ENCODE measurements at places on chromosomes 16 and 17. TPM values are rescaled to one million over a fixed set of nuclear protein-coding genes. Genes with fewer than 3 reads are reported as not detected.

CHRNE gene
- total RNA-seq: 0.25 TPM

TMED6 gene
- 6.4 TPM for total RNA-seq

KANSL1 gene
- total RNA-seq: 60.9 TPM

CDH3 gene
- not detected for total RNA-seq

TEKT5 gene
- total RNA-seq: not detected

MYCBPAP gene
- total RNA-seq: 0.36 TPM

KREMEN2 gene
- 1.2 TPM for total RNA-seq

DNA sequence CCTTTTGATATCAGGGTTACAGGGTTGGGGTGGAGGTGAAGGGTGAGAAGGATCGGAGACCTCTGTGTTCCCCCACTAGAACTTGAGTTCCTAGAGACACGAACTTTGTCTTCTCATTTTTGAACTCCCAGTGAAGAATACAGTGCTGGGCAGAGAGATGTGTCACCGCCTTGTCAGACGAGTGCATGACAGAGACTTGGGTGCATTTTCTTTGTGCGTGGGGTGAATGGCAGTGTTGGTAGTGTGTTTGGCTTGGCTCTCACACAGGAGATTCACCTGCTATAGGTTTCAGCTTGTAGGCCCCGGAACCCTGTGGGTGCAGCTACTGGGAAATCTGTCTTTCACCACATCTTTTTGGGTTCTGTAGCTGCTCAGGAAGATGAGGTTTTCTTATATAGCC lies 40.0 kb upstream of the CCR7 start:
- no peak overlapping the region for H3K27ac ChIP-seq
- no peaks in the 10 kb centered on the region for H3K36me3 ChIP-seq
- DNase-seq: no peak
- H3K4me3 ChIP-seq: no peak overlapping the region

GRCh38 chr16:11389631-11390565 lies 44.6 kb downstream of the RMI2 start:
- H3K27me3 ChIP-seq: peaks cover 51% of the 10 kb centered on the region
- H3K36me3 ChIP-seq: no peaks in the 10 kb centered on the region
- DNase-seq: no peak
- no peak overlapping the region for H3K4me3 ChIP-seq
- peaks cover 41% of the 10 kb centered on the region for H3K4me1 ChIP-seq
- no peak overlapping the region for H3K27ac ChIP-seq

DNA sequence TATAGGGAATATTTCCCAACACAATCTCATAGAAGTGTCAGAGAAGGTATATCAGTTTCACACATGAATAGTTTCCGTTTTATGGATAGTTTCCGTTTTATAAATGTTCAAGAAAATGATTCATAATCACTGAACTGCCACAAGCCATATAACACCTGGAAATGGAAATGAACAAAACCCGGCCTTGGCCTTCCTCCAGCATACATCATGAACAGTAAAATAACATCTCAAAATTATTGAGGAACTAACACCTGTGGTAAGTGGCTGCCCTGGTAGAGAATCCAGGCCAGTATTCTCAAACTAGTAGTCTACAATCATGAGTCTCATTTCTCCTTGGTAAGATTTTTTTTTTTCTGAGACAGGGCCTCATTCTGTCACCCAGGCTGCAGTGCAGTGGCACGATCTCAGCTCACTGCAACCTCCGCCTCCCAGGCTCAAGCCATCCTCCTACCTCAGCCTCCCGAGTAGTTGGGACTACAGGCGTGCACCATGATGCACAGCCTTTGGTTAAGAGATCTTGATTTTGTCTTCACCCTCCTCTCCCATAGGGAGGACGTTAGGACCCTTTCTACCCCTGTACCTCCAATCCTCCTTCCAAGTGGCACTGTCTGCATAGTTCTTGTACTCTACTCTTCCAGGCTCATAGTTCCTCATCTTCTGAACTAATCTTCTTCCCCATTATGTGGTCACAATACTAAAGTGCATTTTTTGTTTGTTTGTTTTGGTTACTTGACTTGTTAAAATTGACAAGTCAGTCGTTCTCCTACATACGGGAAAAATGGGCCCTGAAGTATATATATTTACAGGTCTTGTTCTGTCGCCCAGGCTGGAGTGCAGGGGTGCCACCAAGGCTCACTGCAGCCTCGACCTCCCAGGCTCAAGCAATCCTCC lies 15.0 kb upstream of the RGS9 start:
- peaks cover 2% of the 10 kb centered on the region for H3K27me3 ChIP-seq
- DNase-seq: no peak

GRCh38 chr16:83143788-83144187 lies 517.0 kb downstream of the CDH13 start:
- H3K4me1 ChIP-seq: no peaks in the 10 kb centered on the region
- no peaks in the 10 kb centered on the region for H3K36me3 ChIP-seq
- H3K27me3 ChIP-seq: no peaks in the 10 kb centered on the region
- DNase-seq: peak; percentile 13
- H3K4me3 ChIP-seq: no peak overlapping the region

- H3K27ac ChIP-seq: no peak overlapping the region
- no peak for DNase-seq
- H3K4me1 ChIP-seq: peaks cover 8% of the 10 kb centered on the region
- no peaks in the 10 kb centered on the region for H3K27me3 ChIP-seq
- H3K4me3 ChIP-seq: no peak overlapping the region
These were observed 7.8 kb upstream of the EVI2A start for GRCh38 chr17:31329221-31329620.

DNA sequence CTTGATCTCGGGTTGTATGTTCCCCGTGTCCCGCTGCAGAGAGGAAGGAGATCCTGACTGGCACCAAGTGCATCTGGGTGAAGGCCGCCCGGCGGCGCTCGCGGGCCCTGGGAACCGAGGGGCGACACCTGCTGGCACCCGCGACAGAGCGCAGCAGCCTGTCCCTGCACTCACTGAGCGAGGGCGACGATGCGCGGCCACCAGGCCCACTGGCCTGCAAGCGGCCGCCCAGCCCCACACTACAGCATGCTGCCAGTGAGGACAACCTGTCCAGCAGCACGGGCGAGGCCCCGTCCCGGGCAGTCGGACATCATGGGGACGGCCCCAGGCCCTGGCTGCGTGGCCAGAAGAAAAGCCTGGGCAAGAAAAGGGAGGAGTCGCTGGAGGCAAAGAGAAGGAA lies 7.5 kb downstream of the BTBD17 start:
- no peaks in the 10 kb centered on the region for H3K36me3 ChIP-seq
- peaks cover 17% of the 10 kb centered on the region for H3K27me3 ChIP-seq
- H3K4me1 ChIP-seq: no peaks in the 10 kb centered on the region
- H3K4me3 ChIP-seq: no peak overlapping the region
- no peak overlapping the region for H3K27ac ChIP-seq

- peaks cover 35% of the 10 kb centered on the region for H3K27me3 ChIP-seq
- no peaks in the 10 kb centered on the region for H3K4me1 ChIP-seq
- DNase-seq: no peak
- H3K36me3 ChIP-seq: no peaks in the 10 kb centered on the region
These were observed 58.2 kb downstream of the PLCG2 start for GRCh38 chr16:81837312-81837751.

DNA sequence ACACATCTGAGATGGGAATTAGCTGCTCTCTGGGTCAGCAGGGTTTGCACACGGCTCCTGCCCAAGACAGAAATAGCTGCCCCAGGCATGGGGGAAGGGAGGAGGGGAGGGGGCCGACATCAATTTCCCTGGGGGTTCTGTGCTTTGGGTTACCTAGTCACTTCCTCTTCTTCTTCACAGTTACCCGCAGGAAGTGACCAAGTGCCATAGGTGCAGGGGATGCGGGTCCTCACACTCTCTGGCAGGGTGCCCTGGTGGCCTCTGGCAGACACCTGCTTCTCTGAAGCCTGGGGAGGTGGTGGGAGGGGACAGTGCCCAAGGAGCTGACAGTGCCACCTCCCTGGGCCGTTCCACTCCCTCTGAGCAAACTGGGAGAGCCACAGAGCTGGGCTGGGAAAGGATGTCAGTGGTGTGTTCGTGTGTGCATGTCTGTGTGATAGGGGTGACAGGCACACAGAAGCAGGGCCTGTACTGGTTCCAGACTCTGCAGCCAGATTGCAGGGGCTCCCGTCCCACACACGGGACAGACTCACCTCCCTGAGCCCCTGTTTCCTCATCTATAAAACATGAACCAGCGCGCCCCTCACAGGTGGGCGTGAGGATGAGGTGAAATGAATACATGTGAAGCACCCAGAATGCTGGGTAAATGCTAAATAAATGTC lies 18.2 kb downstream of the SCN4A start:
- no peak for DNase-seq
- H3K27ac ChIP-seq: no peak overlapping the region
- H3K4me3 ChIP-seq: no peak overlapping the region
- H3K4me1 ChIP-seq: peaks cover 22% of the 10 kb centered on the region
- H3K27me3 ChIP-seq: peaks cover 51% of the 10 kb centered on the region

DNA sequence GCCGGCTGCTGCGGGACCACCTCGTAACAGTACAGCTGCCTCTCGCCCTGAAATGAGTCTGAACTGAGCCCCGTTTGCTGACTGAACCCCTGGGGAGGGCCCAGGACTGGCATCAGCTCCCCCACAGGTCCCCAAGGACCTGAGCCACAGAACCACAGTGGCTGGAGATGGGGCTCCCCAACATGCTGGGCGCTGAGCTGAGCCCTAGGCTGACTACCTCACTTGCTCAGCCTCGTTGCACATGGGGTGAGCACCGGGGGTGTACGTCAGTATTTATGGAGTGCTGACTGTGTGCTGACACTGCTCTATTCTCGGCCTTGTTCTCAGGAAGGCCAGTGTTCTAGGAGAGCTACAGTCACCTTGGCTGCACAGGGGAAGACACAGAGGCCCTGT lies 6.6 kb upstream of the VASN start:
- no peak for DNase-seq
- H3K27ac ChIP-seq: no peak overlapping the region
- H3K4me3 ChIP-seq: no peak overlapping the region
- H3K4me1 ChIP-seq: peaks cover 48% of the 10 kb centered on the region
- H3K36me3 ChIP-seq: no peaks in the 10 kb centered on the region

DNA sequence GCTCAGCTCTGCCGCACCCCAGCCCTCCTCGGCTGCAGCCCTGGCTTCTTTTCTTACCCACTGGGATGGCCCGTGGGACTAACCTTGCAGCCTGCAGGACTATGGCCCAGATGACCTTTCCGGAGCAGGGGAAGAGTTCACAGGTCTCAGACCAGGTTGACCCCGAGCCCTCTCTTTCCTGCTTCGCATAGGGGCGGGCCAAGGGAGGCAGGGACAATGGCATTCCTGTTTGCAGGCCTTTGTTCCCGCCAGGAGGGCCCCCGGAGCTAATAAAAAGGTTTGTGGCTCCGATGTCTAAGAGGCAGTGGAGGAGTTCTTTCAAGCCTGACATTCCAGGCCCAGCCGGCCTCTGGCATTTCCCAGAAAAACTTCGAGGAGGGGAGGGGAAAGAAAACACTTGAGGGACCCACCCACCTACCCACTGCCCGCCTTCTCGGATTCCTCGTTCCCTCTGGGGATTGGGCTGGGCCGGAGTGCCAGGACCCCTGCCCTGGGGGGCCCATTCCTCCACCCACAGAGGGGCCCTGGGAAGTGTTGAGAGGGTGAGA lies 5.8 kb upstream of the SOCS3 start:
- no peaks in the 10 kb centered on the region for H3K36me3 ChIP-seq
- H3K27ac ChIP-seq: no peak overlapping the region
- DNase-seq: peak; percentile 68
- peaks cover 81% of the 10 kb centered on the region for H3K27me3 ChIP-seq
- H3K4me1 ChIP-seq: peaks cover 38% of the 10 kb centered on the region

- H3K4me3 ChIP-seq: no peak overlapping the region
- no peak overlapping the region for H3K27ac ChIP-seq
- peaks cover 59% of the 10 kb centered on the region for H3K27me3 ChIP-seq
- no peaks in the 10 kb centered on the region for H3K36me3 ChIP-seq
- no peaks in the 10 kb centered on the region for H3K4me1 ChIP-seq
These were observed 4.3 kb upstream of the GSG1L start for GRCh38 chr16:28067604-28068379.

DNA sequence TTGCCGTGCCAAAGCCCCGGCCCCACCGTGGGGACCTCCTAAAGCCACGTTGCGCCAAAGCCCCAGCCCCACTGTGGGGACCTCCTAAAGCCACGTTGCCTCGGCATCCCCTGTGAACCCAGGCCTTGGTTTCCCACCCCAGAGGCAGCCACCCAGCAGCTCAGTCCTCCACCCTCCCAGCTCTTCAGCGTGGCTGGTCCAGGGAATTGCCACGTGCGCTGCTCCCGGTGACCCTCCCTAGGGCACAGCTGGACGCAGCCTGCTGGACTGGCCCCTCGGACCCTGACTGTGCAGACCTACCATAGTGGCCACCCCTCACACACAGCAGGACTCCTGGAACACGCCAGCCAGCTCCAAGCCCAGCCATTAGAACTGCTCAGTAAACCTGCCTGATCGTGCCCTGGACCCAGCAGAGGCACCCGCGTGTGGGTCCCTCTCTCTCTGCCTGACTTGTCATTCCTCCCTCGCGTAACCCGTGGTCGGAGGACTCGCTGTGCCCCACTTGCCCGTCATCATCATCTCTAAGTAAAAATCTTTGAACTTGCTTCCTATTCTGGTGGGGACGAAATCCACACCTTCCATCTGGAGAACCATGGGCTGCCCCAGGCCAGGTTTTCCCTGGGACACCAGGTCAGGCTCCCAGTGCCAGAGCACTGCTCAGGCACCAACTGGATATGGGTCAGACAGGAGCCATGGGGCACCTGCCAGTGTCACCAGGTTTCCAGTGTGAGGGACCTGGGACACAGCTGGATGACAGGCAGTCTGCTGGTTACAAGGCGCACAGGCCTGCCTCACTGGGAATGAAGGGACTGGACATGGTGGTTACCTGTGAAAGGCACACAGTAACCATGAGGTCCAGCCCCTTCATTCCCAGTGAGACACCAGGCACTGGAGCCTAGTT lies 5.6 kb downstream of the CIAO3 start:
- peaks cover 25% of the 10 kb centered on the region for H3K36me3 ChIP-seq
- H3K4me3 ChIP-seq: no peak overlapping the region
- no peak for DNase-seq
- H3K4me1 ChIP-seq: peaks cover 10% of the 10 kb centered on the region
- H3K27me3 ChIP-seq: no peaks in the 10 kb centered on the region
- H3K27ac ChIP-seq: no peak overlapping the region

- no peak for DNase-seq
- no peak overlapping the region for H3K27ac ChIP-seq
- no peaks in the 10 kb centered on the region for H3K4me1 ChIP-seq
- peaks cover 68% of the 10 kb centered on the region for H3K36me3 ChIP-seq
These were observed 44.5 kb upstream of the INTS2 start for GRCh38 chr17:61972311-61972710.

GRCh38 chr16:47480410-47480809 lies 19.3 kb downstream of the PHKB start:
- H3K4me3 ChIP-seq: no peak overlapping the region
- H3K36me3 ChIP-seq: 0 out of 2 replicates have a peak, but pooled peaks cover 2% of the 10 kb centered on the region
- no peak overlapping the region for H3K27ac ChIP-seq
- DNase-seq: no peak
- H3K4me1 ChIP-seq: peaks cover 42% of the 10 kb centered on the region

Measured in HepG2 (cell line).